Stimulated activated CD8-positive, alpha-beta memory T cell treated with anti-CD3 and anti-CD28 coated beads, Interleukin-7, amount 100 ng/mL, for 4 hours (primary cell): ENCODE measurements at places on chromosomes 3 and 15.

- DNase-seq, result no peak
Observed at GRCh38 chr3:49790626-49791411, 4.5 kb upstream of the IP6K1 start.

- DNase-seq, result no peak
Observed at GRCh38 chr15:50431204-50431603, 7.0 kb downstream of the USP8 start.

DNA sequence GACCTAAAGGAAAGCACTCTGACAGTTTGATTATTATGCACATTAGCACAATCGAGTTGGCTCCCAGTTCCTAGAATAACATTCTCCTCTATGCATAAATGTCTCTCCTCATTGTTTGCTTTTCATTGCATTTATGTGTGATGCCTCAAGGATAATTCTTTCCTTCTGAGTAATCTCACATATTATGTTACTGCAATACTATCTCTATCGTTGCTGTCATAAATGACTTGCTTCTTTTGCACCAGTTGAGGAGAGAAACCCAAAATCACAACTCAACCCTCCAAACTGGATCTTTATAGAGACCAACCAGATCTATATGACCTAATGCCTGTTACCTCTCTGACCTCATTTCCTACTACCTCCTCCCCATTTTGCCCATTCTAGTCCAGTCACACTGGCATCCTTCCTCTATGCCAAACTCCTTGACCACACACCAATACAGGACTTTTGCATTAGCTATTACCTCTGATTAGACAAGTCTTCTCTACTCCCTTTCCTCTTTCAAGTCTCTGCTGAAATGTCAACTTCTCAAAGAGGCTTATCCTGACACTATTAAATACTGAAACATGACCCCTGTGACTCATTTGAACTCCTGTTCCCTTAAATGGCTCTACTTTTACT is 1026.0 kb downstream of the TUSC7 start:
- no peak for DNase-seq

GRCh38 chr3:141052201-141053069 is 1.3 kb downstream of the SPSB4 start:
- no peak for DNase-seq

GRCh38 chr3:21464746-21465145 is 286.3 kb downstream of the ZNF385D start:
- no peak for DNase-seq

GRCh38 chr15:94476686-94477085 is 245.3 kb downstream of the MCTP2 start:
- no peak for DNase-seq
